ENCODE measurements at places on chromosomes 13 and 19.
A peak's percentile ranks its signal among the peaks of the same experiment; 100 is the strongest.

DNA sequence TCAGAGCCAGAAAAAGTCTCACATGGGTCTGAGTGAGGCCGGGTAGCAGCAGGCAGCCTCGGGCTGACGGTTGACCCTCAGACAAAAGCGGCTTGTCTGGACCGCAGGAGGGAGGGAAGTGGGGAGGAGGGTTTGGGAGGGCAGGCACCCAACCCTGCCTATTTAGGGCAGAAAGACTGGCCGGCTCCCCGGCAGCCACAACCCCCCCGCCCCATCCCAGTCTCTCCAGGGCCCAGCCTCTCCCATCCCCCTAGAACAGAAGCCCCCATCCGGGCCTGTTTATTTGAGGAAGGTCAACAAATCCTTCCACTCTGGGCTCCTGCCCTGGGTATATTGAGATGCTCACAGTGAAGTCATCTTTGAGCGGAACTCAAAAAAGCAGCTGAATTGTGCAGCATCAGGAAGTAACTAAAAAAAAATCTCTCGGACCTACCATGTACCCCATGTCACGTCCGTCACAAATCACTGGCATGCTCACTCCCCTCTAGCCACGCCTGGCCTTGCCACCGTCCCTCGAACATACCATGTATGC lies 6.3 kb downstream of the DACT3 start:
- peak; percentile 90 for DNase-seq

- DNase-seq = no peak
Observed at GRCh38 chr19:6852001-6852400, 35.4 kb upstream of the ADGRE1 start.

- no peak for DNase-seq
Observed at GRCh38 chr19:7916955-7917266, 2.3 kb downstream of the TGFBR3L start.

GRCh38 chr13:31923134-31923763 lies 108.3 kb upstream of the FRY start:
- DNase-seq = no peak

Data from head of caudate nucleus (tissue), 42 donors.